Stimulated activated CD8-positive, alpha-beta memory T cell treated with anti-CD3 and anti-CD28 coated beads, Interleukin-4, amount 100 ng/mL, for 1 hour (primary cell): ENCODE measurements at places on chromosomes 4 and X.

GRCh38 chr4:36206603-36207311 lies 37.6 kb downstream of the ARAP2 start:
- no peak for DNase-seq

DNA sequence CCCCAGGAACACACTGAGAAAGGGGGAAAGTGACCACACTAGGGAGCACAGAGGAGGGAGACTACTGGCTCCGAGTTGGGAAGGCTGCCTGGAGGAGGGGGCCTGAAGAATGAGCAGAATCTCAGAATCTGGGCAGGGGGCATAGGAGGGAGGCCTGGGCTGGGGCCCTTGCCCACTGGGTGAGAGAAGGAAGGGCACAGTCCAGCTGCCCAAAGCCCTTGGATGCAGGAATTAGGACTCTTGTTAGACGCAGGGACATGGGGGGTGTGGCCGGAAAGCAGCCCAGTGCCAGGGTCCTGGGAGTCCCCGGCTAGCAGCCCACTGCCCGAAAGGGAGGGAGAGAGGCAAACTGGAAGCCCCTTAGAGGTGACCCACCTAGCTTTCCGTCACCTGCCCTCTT lies 1.9 kb upstream of the DUSP9 start:
- no peak for DNase-seq

DNA sequence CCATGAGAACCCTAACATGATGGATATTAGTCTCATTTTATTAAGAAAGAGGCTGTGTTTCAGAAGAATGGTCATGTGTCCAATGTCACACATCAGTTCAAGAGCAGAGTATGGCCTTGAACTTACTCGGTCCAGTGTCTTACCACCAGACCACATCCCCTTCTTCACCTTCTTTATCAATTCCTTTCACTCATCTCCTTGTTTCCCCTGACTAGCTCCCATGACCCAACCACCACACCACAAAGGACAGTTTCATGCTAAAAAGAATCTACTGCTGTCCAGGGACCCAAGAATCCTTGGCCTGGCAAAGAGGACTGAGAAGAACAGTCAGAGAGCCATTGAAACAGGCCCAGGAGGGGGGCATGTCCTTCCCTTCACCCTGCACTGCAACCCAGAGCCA lies 33.6 kb upstream of the MSN start:
- no peak for DNase-seq

DNA sequence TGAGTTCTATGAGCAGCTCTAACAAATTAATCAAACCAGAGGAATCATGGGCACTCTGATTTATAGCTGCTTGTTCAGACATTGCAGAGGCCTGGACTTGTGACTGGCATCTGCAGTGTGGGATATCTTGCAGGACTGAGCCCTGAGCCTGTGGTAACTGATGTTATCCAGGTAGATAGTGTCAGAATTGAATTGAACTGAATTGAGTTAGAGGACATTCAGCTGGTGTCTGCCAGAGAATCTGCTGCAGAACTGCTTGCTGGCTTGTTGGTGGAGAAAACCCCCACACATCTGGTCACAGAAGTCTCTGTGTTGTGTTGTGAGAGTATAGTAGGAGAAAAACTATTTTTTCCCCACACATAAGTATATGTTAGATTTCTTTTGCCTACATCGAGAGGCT lies 42.2 kb downstream of the SMIM20 start:
- DNase-seq = no peak

DNA sequence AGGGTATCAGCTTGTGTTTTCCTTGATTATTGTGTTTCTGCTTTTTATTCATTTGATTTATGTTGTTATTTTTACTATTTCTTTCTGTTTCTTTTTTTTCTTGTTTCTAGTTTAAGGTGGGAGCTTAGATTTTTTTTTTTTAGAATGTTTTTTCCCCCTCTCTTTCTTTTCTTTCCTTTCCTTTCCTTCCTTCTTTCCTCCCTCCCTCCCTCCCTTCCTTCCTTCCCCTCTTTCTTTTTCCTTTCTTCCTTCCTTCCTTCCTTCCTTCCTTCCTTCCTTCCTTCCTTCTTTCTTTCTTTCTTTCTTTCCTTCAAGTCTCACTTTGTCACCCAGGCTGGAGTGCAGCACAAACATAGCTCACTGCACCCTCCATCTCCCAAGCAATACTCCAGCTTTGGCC lies 31.4 kb upstream of the PRDM8 start:
- DNase-seq = no peak

DNA sequence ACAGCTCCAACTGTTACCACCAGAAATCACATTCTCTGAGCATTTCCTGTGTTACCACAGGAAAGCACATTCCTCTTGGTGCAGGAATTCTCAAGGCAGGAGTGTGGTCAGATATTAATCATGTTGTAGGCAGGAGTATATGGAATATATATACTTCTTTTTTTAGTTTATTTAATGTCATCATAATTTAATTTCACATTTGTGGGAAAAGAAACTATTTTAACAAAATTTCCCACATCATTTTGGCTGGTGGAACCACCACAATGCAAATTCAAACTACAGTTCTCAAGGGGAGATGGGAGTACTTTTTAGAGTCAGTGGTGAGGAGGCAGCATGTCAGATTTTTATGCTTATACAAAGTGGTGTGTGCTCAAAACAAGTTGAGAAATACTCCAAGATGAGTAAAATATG lies 139.0 kb downstream of the ATP10D start:
- DNase-seq = no peak

GRCh38 chr4:123398066-123398852 lies 1.7 kb downstream of the SPRY1 start:
- peak; percentile 31 for DNase-seq

DNA sequence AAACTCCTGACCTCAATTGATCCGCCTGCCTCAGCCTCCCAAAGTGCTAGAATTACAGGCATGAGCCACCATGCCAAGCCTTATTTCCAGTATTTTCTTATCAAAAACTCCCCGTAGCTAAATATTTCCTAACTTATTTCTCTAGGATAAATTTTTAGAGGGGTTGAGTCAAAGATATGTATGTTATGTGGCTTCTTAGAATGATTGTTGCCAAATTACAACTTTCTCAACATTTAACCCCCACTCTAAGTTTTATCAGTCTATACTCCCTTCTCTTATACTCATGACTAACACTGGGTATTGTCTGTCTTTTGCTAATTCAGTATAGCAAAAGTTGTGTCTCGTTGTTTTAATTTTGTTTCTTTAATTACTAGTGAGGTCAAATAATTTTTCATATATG lies 187.7 kb upstream of the LNX1 start:
- DNase-seq = no peak

DNA sequence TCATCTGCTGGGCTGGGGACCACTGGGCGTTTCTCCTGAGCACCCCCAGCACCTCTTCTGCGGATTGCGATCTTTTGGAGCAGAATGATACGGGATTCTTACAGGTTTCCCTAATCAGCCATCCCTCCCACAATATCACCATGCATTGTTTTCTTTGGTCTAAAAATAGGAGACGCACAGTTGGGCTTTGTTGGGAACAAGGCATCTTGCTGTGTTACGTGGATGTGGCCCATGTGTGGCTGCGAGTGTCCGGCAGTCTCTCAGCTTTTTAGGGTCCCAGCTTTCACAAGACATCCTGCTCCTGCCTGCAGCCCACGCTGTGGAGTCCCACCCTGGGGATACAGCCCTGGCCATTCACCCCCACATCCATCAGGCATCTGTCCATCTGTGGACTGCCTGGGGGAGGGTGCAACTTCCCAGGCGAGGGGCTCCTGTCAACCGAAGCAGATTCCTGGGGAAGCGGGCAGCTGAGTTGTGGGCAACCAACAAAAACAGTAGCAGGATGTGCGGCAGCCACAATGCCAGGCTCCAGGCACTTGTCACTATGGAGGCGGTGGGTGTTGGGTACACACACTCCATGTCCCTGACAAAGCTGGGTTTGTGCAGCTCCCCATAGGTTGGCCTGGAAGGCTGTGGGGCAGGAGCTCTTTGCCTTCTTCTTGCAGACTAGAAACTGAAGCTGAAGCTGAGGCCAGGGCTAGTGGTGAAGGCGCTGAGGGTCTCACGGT lies 185.5 kb upstream of the PSAPL1 start:
- no peak for DNase-seq

DNA sequence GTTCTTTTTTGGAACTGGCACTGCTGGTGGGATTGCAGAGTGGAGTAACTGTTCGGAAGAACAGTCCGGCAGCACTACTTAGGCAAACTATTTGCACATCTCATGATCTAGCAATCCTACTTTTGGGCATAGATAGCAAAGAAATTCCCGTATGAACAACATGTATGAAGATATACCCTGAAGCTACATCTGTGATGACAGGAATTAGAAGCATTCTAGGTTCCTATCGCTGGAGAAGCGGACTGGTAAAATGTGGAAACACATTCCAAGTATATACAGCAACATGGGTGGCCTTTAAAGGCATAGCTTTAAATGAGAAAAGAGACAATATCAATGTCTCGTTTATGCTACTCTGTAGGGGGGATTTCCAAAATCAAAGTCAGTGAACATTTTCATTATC lies 3.1 kb downstream of the DCAF16 start:
- no peak for DNase-seq

DNA sequence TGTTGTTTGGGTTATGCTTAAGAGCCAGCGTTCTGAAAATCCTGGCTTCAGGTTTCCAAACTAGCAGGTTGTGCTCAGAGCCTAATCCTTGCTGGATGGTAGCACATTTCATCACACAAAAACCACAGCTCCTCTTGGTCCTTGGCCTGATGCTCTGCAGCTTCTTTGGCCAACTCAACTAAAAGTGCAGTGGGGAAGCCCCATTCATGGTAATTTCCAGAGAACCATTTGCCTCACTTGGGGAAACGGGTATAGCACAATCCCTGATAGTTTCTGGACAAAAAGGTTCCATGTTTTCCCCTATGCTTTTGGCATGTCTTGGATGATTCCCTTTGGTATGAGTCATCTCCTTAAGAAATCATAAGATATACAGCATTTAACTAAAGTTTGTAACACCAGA lies 78.7 kb downstream of the SYNPO2 start:
- no peak for DNase-seq

DNA sequence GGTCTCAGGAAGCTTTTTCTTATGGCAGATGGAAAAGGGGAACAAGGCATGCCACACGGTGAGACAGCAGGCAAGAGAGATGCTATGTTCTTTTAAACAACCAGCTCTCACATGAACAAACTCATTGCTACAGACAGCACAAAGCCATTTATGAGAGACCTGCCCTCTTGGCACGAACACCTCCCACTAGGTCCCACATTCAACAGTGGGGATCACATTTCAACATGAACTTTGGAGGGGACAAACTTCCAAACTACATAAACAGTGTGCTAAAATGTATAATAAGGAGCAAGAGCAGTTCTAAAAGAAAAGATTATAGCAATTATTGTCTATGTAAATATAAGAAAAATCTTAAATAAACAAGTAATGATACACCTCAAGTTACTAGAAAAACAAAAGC lies 391.8 kb upstream of the CPXCR1 start:
- no peak for DNase-seq

DNA sequence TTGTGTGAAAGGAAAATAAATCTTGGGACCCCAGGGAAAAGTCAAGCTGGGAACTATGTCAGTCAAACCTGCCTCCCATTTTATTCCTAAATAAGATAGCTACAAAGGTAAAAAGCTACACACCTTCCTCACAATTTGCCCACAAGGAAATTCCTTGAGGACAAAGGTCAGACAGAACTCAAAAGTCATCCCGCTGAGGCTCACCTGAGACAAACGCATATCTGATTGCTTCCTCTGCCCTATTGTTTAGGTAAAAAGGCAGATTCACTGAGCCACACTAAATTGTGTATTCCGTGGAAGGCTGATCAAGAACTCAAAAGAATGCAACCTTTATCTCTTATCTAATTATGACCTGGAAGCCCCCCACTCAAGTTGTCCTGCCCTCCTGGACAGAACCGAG lies 58.7 kb upstream of the MAML3 start:
- DNase-seq = no peak

DNA sequence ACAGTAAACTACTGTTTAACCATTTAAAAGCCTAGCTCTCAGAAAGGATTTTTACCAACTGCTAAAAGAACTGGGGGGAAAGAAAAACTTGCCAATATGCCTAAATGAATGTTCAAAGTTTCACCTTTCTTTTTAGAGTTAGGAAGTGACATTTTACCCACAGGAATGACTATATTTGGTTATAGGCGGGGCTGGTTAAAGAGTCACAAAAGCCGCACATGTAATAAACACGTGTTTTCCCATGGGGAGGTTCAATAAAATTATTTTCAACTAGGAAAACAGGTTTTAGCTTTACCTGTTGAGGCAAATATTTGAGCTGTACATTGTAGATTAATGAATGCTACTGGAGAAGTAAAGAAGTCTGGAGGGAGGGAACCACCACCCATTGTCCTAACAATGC lies 41.6 kb upstream of the UGDH start:
- no peak for DNase-seq

DNA sequence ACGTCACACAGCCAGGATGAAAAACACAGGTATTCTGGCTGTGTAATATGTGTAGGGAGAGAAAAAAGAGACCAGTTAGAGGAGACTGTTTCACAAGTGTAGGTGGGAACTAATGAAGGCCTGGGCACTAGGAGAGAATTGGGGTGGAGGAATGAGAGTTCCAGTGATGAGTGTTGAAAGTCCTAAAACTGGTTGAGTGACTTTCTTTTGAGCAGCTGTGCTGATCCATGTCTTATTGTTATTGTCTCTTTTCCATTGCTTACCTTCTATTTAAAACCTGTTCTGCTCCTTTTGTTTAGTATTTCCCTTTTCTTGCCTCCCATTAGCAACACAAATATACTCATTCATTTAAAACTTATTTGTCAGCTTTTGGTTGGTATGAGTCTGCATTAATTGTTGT lies 88.7 kb downstream of the PDLIM5 start:
- DNase-seq = no peak

DNA sequence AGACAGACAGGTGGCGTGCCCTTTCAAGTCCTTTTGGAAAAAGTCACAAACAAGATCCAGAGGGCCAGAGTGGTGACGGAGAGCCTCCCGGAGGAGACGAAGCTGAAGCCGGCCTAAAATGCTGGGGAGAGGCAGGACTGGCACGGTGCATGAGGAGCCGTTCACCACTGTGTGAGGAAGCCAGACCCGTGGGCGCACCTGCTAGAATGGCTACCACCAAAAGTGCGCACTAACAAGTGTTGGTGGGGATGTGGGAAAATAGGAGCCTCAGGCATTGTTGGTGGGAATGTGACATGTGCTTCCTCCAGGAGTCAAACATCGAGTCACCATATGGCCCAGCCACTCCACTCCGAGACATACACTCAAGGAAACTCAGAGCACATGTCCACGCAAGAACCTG lies 67.4 kb upstream of the HELT start:
- no peak for DNase-seq
